GM23248 (cell line): ENCODE measurements at places on chromosomes 6 and 20. TPM values are rescaled to one million over a fixed set of nuclear protein-coding genes. Genes with fewer than 3 reads are reported as not detected.

Gene NOTCH4
- total RNA-seq = 0.38 and 0.65 TPM in 2 replicates

Gene C4B
- total RNA-seq = 4.5 and 6.4 TPM in 2 replicates

Gene IRF4
- not detected in 2 replicates for total RNA-seq

Gene C2
- 1.3 and 2.1 TPM in 2 replicates for total RNA-seq

Gene LSM2
- 32.5 and 40.3 TPM in 2 replicates for total RNA-seq

Gene UBD
- not detected in 2 replicates for total RNA-seq

- H3K4me1 ChIP-seq = peaks cover 43% of the 10 kb centered on the region
- H3K27me3 ChIP-seq = no peaks in the 10 kb centered on the region
- no peaks in the 10 kb centered on the region for H3K36me3 ChIP-seq
- H3K4me3 ChIP-seq = peak overlapping the region; percentile 95
- DNase-seq = peak; percentile 94
These were observed 1.4 kb downstream of the ATXN1 start for GRCh38 chr6:16759646-16760515.

- H3K27ac ChIP-seq = no peak overlapping the region
- H3K36me3 ChIP-seq = no peaks in the 10 kb centered on the region
- H3K27me3 ChIP-seq = peaks cover 3% of the 10 kb centered on the region; the same call in 1 of the 2 replicates
- DNase-seq = no peak
These were observed 133.9 kb upstream of the MYLIP start for GRCh38 chr6:15994814-15995459.

- H3K4me3 ChIP-seq = no peak overlapping the region
- no peaks in the 10 kb centered on the region for H3K36me3 ChIP-seq
- H3K27me3 ChIP-seq = peaks cover 13% of the 10 kb centered on the region
- peak; percentile 10 for DNase-seq
- no peaks in the 10 kb centered on the region for H3K4me1 ChIP-seq
- no peak overlapping the region for H3K27ac ChIP-seq
These were observed 52.5 kb downstream of the ALDH5A1 start for GRCh38 chr6:24547243-24547642.

DNA sequence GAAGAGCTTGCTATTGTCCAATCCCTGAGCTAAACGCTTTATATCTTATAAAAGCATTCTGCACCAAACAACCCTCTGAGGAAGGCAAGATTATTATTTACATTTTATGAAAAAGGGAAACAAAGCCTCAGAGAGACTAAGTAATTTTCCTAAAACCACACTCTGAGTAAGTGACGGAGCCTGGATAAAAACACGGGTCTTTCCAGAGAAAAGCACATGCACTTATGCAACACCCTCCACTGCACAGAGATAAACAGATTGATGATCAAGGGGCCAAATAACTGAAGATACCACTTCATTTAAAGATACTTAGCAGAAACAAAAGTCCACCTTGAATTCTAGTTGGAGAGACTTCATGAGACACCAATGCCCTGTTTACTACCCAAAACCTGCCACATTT is 214.7 kb upstream of the PDE10A start:
- peaks cover 36% of the 10 kb centered on the region for H3K27me3 ChIP-seq
- no peak overlapping the region for H3K4me3 ChIP-seq
- no peak for DNase-seq
- H3K4me1 ChIP-seq = no peaks in the 10 kb centered on the region; the same call in 1 of the 2 replicates
- H3K36me3 ChIP-seq = no peaks in the 10 kb centered on the region

- no peaks in the 10 kb centered on the region for H3K27me3 ChIP-seq
- peak; percentile 100 for DNase-seq
- no peak overlapping the region for H3K4me3 ChIP-seq
- H3K4me1 ChIP-seq = peaks cover 37% of the 10 kb centered on the region
- H3K36me3 ChIP-seq = no peaks in the 10 kb centered on the region
- H3K27ac ChIP-seq = peak overlapping the region; percentile 48
These were observed 182.5 kb downstream of the MAFB start for GRCh38 chr20:40506537-40506939.

- peaks cover 8% of the 10 kb centered on the region for H3K4me1 ChIP-seq
- no peak for DNase-seq
- no peak overlapping the region for H3K27ac ChIP-seq
- H3K4me3 ChIP-seq = no peak overlapping the region
- H3K36me3 ChIP-seq = no peaks in the 10 kb centered on the region
- no peaks in the 10 kb centered on the region for H3K27me3 ChIP-seq
These were observed 274.1 kb upstream of the CITED2 start for GRCh38 chr6:139648430-139649000.

DNA sequence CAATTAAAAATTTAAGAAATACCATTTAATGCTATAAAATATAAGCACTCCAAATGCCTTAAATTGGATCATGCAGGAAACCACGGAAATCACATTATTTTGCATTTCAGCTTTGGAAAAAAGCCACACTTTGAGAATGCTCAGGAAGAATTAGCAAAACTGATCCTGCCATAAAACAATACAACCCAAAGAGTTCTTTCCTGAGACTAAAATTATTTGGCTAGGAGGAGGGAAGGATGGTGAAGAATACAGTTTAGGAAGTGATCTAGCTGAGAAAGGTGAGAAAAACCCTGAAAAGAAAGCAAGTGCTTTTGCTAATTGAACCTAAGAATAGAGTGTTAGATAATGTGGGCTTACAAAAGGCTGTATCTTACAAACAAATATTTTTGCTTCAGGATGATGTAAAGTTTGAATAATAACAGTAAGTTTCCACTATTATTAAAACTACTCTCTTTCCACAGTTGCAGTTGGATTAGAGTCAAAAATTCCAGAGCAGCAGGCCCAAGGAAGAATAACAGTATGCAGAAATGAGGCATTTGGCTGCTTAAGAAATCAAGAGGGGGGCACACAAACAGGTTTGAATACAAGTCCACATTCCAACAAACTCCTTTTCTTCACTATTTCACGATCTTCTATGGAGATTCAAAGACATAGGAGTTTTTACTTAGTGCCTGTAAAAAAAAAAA is 565.4 kb downstream of the RFPL4B start:
- DNase-seq = peak; percentile 53
- no peaks in the 10 kb centered on the region for H3K36me3 ChIP-seq
- H3K4me3 ChIP-seq = no peak overlapping the region

DNA sequence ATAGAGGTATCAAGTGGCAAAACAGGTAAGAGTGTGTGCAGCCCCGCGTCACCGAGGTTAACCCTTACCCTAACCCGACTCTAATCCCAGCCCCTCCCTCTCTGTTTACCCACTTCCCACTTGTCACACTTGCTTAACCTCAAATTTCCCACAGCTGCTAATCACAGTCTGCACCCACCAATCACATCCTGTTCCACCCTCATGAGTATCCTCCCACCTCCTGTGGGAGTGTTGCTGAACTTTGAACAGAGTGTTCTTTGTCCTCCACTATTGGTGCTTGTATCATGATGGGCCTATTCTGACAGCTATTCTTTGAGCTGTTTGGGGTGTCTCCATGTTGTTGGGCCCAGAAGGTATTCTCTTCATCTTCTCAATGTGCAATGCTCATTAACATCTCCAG is 487.8 kb downstream of the PTPRT start:
- no peak overlapping the region for H3K27ac ChIP-seq
- H3K4me1 ChIP-seq = no peaks in the 10 kb centered on the region
- H3K27me3 ChIP-seq = no peaks in the 10 kb centered on the region
- DNase-seq = no peak

- H3K27me3 ChIP-seq = no peaks in the 10 kb centered on the region
- no peak overlapping the region for H3K4me3 ChIP-seq
- no peak for DNase-seq
- H3K36me3 ChIP-seq = peaks cover 9% of the 10 kb centered on the region; the same call in 1 of the 2 replicates
- 0 out of 2 replicates have a peak overlapping the region, but pooled peaks have one; percentile 4 for H3K27ac ChIP-seq
These were observed 38.4 kb downstream of the RRBP1 start for GRCh38 chr20:17643531-17644188.

- no peak for DNase-seq
- H3K4me3 ChIP-seq = no peak overlapping the region
- no peaks in the 10 kb centered on the region for H3K36me3 ChIP-seq
- peaks cover 8% of the 10 kb centered on the region; the same call in 1 of the 2 replicates for H3K4me1 ChIP-seq
- no peaks in the 10 kb centered on the region for H3K27me3 ChIP-seq
These were observed 27.6 kb downstream of the MLIP start for GRCh38 chr6:54138795-54139194.

DNA sequence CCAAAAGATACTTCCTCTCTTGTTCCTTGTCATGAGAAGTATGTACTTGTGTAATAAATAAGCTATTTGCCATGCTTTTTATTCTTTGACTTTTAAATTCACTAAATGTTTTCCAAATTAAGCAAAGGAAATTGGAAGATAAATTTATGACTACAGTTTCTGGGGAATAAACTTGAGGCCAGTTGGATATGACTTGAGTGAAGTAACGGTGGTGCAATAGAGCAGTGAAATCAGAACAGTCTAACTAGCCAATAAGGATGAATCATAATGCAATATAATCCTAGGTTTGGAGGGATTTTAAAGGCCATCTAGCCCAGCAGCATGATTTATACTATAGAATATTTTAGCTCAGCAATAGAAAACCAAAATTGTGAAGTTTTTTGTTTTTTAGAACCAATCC is 183.8 kb upstream of the TCF21 start:
- no peaks in the 10 kb centered on the region for H3K36me3 ChIP-seq
- peaks cover 47% of the 10 kb centered on the region for H3K4me1 ChIP-seq
- H3K27me3 ChIP-seq = no peaks in the 10 kb centered on the region
- H3K4me3 ChIP-seq = peak overlapping the region; percentile 4; the same call in 1 of the 2 replicates
- DNase-seq = peak; percentile 87

- no peak overlapping the region for H3K27ac ChIP-seq
- no peaks in the 10 kb centered on the region for H3K27me3 ChIP-seq
- H3K4me1 ChIP-seq = no peaks in the 10 kb centered on the region
- H3K36me3 ChIP-seq = peaks cover 37% of the 10 kb centered on the region; the same call in 1 of the 2 replicates
- no peak overlapping the region for H3K4me3 ChIP-seq
- DNase-seq = no peak
These were observed 40.9 kb upstream of the LYRM2 start for GRCh38 chr6:89679215-89680120.

GRCh38 chr6:77440206-77440976 is 22.9 kb downstream of the HTR1B start:
- no peaks in the 10 kb centered on the region for H3K27me3 ChIP-seq
- H3K4me1 ChIP-seq = no peaks in the 10 kb centered on the region
- H3K27ac ChIP-seq = no peak overlapping the region
- no peak for DNase-seq

DNA sequence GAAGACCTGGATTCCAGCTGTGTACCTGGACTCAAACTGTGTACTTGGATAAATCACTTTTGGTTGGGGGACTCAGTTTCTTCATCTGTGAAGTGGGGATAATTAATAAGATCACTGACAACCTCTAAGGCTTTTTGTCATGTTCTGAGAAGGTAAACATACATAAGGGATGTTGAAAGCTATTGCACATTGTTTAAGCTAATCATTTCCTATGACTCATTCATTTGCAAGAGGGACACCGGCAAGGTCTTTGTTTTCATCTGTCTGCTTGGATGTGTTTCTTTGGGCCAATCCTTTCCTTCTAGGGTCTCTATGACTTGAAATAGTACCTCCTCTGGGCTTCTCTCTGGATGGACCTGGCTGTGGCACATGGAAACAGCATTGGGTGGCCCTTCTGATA is 6.8 kb downstream of the PROKR2 start:
- no peaks in the 10 kb centered on the region for H3K4me1 ChIP-seq
- no peak for DNase-seq
- H3K36me3 ChIP-seq = no peaks in the 10 kb centered on the region
- no peak overlapping the region for H3K4me3 ChIP-seq
- H3K27ac ChIP-seq = no peak overlapping the region
- H3K27me3 ChIP-seq = no peaks in the 10 kb centered on the region

- no peaks in the 10 kb centered on the region for H3K36me3 ChIP-seq
- no peak overlapping the region for H3K4me3 ChIP-seq
These were observed 14.7 kb downstream of the KLHL32 start for GRCh38 chr6:96939007-96939805.

GRCh38 chr20:10992731-10993130 is 318.9 kb upstream of the JAG1 start:
- no peaks in the 10 kb centered on the region for H3K27me3 ChIP-seq
- DNase-seq = no peak
- no peak overlapping the region for H3K27ac ChIP-seq
- no peaks in the 10 kb centered on the region for H3K36me3 ChIP-seq
- H3K4me3 ChIP-seq = no peak overlapping the region

DNA sequence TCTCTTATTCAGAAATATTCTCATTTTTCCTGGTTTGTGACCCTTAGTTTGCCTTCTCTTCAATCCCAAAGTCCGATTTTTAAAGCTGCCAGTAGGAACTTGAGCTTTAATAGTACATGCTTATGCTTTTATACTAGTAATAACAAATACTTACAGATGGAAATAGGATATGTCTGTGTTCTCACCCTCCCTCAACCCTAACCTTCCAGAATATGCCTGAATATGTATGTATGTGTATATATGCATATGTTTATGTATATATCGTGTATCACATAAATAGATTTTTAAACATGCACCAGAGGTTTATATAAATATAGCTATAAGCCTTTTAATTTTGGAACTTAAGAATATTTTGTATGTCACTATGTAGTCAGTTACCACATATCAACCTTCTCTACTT is 38.8 kb downstream of the CDYL start:
- no peak for DNase-seq
- no peaks in the 10 kb centered on the region for H3K36me3 ChIP-seq
- H3K27ac ChIP-seq = no peak overlapping the region
- H3K4me1 ChIP-seq = peaks cover 32% of the 10 kb centered on the region
- no peak overlapping the region for H3K4me3 ChIP-seq

- H3K4me1 ChIP-seq = peaks cover 9% of the 10 kb centered on the region
- H3K27me3 ChIP-seq = no peaks in the 10 kb centered on the region
- no peaks in the 10 kb centered on the region for H3K36me3 ChIP-seq
These were observed 47.4 kb downstream of the MYB start for GRCh38 chr6:135228486-135228885.

DNA sequence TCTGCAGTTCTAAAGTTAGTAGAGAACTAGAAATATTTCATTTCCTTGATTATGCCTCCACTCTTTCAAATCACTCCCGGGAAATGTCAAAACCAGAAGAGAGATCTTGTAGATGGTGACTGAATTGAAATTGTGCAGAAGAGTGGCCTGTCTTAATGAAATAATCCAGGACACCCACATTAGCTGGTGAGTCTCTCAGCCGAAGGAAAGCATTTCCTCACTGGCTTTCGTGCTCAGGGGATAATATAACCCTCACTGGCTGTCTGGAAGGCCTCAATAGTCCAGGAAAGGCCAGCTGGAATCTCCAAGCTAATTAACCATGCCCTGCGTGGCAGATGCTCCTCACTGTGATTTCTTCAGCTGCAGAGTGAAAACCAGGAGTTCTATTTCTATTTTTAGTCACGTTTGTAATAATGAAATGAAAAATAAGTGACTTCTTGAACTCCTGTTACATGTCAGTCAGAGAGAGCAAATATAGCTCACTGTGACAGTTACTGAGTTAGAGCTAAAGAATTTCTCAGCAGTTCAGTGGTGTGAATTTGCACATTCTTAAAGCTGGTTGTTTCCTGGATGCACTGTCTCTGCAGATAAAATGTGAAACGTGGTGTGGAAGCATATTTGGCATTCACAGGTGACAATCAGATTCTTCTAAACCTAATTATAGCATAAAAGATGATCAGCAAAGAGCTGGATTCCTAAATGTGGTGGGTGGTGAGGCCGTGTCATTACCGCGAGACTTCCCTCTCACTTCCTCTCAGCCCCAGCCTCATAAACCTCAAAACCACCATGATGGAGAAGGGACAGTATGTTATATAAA is 211.7 kb downstream of the LMBRD1 start:
- H3K4me1 ChIP-seq = no peaks in the 10 kb centered on the region
- DNase-seq = no peak
- no peak overlapping the region for H3K27ac ChIP-seq
- H3K4me3 ChIP-seq = no peak overlapping the region
